ENCODE measurements at places on chromosomes 16 and 17.

- DNase-seq: no peak
These were observed 13.2 kb upstream of the VPS35L start for GRCh38 chr16:19542138-19542821.

- no peak for DNase-seq
These were observed 99.8 kb upstream of the PMFBP1 start for GRCh38 chr16:72271699-72272240.

GRCh38 chr17:55174133-55174532, 90.6 kb upstream of the HLF start:
- DNase-seq: no peak

DNA sequence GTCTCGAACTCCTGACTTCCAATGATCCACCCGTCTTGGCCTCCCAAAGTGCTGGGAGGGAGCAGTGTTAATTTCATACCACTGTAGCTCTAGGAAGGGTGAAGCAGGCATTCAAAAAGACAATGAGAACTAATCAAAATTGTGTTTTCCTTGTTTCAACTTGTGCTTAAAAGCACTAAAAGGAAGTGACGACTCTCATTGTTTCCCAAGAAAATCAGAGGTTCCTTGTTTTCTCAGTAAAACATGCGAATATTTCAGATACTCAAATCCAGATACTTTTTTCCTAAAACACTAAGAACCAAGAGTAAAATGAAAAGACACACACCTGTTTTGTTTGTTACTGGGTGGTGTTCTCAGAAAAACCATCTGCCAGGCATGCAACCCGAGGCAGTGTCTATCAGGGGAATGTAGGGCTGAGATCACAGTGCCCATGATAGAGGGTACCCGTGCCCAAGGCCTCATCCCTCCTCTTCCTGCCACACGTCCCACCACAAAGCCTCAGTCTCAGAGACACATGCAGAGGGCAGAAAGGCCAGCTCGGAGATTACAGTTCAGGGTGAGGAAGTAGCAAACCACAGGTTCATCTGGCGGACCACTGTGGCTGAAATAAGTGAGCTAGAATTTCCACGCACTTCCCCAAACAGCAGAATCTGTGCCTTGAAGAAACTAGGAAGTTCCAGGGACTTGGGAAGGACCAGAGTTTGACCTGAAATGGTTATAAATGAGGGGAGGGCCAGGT, 33.7 kb downstream of the GINS3 start:
- no peak for DNase-seq

DNA sequence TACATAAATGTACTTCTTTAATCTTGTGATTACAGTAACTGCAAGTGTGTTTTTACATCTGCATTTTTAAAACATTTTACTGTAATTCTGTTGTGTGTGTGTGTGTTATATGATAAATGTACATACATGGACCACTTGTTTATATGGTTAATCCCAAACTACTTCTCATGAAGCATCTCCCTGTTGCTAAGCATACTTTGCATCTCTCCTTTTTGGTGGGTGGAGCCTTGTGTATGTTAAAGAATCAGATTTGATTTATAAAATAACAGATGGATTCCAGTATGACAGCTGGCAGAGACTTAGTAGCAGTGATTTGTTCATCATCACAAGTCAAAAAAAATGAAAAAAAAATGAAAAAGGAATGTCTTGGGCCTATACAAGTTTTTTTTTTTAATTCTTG, 56.0 kb upstream of the RHBDL3 start:
- DNase-seq: no peak

GRCh38 chr17:72876413-72876812, 216.1 kb downstream of the SLC39A11 start:
- DNase-seq: no peak

DNA sequence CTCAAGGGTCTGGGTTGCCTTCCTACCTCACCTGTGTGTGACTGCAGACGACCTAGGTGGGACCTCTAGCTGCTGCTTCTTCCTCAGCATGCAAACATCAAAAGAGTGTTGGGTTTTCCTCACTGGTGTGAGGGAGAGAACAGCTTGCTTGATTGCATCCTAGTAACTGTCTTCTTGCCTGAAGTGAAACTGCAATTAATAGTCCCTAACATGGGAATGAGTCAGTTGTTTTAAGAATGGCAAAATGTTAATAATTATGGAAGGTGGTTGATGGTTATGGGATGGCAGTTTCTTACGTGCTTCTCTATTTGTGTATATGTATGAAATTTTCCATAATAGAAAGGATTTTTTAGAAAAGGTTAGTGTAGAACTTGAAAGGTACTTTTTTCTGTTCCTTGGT, 5.9 kb downstream of the POLR2C start:
- DNase-seq: no peak

All from neural crest cell (in vitro differentiated cells).